ENCODE measurements at places on chromosomes 7 and 10.
A peak's percentile ranks its signal among the peaks of the same experiment; 100 is the strongest.

- DNase-seq = no peak
Observed at GRCh38 chr10:2509081-2509531, 558.2 kb upstream of the PFKP start.

DNA sequence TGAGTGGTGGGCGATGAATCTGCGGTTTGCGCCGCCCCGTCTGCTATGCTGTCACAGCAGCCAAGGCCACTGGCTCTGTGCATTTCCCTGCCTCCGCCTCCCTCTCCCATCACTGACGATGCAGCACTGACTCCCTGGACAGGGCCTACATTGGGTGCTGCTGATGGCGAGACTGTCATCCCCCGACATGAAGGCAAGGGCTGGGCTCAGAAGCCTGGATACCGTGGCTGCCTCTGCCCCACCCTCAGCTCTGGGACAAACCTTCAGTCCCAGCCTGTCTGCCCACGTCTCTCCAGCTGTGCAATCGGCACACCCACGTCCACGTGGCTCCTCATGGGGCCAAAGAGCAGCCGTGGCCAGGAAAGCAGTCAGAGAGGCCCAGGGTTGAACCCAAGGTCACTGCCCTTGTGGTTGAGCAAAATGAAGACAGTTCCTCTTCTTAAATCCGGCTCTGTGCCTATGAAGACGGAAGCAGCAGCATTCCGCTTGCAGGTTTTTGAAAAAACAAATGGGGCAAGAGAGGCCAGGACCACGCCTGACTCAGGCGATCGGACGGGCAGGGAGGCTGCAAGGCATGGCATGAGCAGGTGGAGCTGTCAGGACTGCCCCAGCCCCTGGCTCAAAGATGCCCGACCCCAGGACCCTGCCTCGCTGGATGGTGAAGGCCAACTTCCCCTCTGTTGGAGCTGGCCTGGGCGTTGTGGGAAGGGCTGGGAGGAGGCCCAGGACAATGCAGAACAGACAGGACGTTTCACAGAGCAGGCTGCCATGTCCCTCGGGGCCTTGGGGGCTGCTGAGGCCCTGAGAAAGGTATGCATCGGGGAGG is 517.5 kb downstream of the DNAJB6 start:
- DNase-seq = peak; percentile 93

DNA sequence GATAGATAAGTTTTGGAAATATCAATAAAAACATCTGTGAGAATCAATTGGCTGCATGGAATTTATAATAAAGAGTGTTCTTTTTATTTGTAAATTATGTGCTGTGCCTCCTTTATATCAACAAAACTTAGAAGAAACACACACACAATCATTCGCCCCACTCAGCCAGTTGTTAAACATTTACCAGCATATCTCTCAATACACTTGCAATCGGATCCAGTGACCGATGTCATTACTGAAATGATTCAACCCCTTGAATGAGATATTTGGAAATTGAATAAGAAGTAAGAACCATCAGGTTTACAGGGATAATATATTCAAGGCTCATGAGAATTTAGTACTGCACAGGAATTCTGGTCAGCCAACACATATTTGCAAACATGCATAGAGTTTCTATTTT is 35.6 kb downstream of the TAF3 start:
- DNase-seq = no peak

GRCh38 chr10:102876747-102877153 is 7.5 kb downstream of the AS3MT start:
- DNase-seq = no peak

DNA sequence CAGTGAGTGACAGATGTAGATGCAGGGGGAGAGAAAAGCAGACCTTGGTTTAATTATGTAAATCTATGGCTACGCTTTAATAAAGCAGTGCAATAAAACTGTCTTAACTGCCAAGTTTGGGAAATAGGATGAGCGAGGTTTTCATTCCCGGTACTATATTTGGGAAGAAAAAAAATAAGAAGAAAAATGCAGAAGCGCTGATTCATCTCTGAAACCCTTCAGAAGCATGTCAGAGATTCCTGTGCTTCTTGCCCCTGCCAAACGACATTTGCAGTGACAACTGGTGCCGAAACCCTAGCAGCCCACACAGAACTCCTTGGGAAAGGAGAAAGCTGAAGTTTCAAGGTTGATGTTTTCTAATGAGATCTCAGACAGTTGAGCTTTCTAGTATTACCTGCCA is 380.7 kb downstream of the REEP3 start:
- no peak for DNase-seq

GRCh38 chr7:20236043-20236442 is 18.9 kb upstream of the MACC1 start:
- DNase-seq = no peak

- DNase-seq = no peak
Observed at GRCh38 chr10:33132626-33133025, 174.6 kb upstream of the ITGB1 start.

- no peak for DNase-seq
Observed at GRCh38 chr10:5376450-5376849, 11.7 kb downstream of the UCN3 start.

GRCh38 chr7:130118294-130118693 is 48.0 kb downstream of the KLHDC10 start:
- no peak for DNase-seq

- DNase-seq = no peak
Observed at GRCh38 chr7:50209461-50210135, 94.9 kb upstream of the IKZF1 start.

GRCh38 chr7:47500103-47500563 is 81.8 kb downstream of the TNS3 start:
- no peak for DNase-seq
